Left renal cortex interstitium (tissue), 4 donors: ENCODE measurements at places on chromosomes 5 and 9.

- no peak for DNase-seq
Measured at GRCh38 chr9:124254261-124254682, 3.5 kb upstream of the NEK6 start.

DNA sequence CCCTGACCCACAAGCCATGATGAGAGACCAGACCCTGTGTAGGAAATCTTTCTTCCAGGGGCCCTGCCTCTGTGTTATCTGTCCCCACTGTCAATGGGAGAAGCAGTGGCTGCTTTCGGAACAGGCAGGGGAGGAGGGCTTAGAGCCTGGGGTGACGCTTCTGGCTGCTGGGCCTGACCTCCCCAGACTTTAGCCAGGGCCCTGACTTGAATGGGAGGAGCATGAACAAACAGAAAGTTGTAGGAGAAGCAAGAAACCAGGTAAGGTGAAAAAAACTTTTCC lies 12.2 kb upstream of the GPX3 start:
- DNase-seq = no peak

GRCh38 chr5:5080790-5081189 lies 59.3 kb upstream of the ADAMTS16 start:
- DNase-seq = no peak

GRCh38 chr9:110316261-110317075 lies 21.2 kb downstream of the TXNDC8 start:
- no peak for DNase-seq

DNA sequence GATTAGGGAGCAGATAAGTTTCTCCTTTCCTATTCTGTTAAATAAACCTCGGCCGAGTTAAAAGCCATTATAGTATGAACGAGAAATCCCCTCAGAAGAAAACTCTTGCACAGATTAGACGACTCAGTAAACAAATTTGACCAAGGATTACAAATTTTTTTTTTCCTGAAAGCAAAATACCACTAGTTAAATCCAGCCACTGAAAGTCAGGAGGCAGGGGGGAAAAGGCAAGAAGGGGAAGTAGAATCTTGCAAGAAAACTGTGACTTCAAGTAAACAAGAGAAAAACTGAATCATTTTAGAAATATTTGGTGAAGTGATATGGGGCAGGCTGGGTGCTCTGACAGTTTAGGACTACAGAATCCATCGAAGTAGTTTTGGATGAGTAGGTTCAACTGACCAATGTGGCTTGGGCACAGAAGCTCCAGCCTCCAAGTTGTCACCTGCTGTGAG lies 251.0 kb downstream of the DENND1A start:
- no peak for DNase-seq

DNA sequence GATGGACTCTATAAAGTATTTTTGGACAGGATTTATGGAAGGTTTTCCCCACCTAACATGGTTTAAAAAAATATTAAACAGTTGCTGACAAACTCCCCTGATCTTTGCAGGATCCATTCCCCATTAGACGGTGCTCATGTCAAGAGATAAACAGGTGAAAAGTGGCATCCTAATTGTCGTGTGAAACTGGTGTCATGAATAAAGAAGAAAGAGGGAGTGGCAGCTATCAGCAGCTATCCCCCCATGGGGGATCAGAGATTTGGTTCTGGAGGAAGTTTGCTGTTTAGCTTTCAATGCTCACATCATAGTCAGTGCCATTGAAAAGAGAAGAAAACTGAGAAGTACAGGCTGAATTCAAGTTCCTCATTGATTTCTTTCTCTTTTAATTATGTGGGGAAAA lies 329.3 kb upstream of the BRINP1 start:
- DNase-seq = no peak

DNA sequence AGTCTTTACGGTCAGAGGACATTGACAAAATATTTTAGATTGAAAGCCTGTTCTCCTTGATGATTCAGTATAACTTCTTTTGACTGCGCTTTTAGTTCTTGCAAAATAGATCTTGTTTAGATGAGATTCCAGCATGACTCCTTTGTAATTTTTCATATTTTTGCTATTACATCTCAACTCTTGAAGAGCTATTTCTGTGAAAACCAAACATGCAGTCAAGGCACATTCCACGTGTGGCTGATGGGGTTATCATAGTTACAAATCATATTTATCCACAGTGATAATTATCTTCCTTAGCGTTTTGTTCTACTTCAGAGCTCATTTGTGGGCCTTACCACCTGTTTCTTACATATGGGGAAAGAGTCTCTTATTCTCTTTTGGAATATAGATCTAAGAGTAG lies 238.8 kb upstream of the DMRT1 start:
- no peak for DNase-seq

GRCh38 chr5:81884871-81885270 lies 87.0 kb upstream of the ATG10 start:
- no peak for DNase-seq

DNA sequence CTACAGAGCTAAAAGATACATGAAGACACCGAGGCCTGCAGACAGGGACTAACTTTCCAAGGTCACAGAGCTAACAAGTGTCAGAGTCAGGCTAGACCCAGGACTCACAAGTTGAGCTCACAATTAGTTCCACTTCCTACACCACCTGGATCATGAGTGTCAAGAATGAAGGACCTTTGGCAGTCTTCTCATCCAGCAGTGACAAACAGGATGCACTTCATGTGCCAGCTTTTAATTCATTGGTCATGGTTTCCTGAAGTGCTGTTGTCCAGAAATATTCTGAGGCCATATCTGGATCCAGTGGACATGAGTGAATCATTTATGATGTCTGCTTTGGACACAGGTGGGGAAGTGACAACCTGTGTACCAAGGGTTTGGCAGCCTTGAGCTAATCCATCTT lies 77.4 kb downstream of the KCNIP1 start:
- DNase-seq = no peak

DNA sequence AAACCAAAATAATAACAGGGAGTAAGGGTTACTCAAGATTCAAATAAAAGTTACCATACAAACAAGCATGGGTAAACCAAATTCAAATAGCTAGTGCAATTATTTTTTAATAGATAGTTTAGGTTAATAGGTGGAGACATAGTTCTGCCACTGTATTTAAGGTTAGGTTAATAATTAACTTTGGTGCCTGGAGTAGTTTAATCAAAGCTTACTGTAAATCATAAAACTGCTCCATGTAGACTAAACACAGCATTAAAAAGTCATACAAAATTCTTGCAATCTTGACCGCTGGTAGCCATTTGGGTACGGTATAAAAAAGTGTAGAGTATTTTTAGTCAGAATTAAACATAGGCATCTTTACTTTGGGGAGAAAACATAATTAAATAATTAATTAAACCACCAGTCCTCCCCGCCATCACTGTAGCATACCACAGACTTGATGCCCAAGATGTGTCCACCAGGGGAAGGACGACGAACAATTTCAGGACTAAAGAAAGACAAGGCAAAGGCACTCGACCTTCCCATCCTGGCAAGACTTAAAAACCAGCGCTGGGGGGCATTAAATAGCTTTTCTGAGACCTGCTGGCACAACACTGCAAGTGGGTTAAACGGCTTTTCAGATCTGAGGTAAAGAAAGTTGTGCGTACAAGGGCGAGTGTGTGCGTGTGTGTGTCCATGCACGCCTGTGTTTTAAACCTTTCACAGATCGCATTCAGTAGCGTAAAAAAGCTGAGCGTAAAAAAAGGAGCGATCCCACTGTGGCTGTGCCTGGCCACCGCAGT lies 2.9 kb downstream of the SEMA6A start:
- DNase-seq = peak; percentile 18

GRCh38 chr5:50672663-50673062 lies 6.2 kb downstream of the PARP8 start:
- no peak for DNase-seq

DNA sequence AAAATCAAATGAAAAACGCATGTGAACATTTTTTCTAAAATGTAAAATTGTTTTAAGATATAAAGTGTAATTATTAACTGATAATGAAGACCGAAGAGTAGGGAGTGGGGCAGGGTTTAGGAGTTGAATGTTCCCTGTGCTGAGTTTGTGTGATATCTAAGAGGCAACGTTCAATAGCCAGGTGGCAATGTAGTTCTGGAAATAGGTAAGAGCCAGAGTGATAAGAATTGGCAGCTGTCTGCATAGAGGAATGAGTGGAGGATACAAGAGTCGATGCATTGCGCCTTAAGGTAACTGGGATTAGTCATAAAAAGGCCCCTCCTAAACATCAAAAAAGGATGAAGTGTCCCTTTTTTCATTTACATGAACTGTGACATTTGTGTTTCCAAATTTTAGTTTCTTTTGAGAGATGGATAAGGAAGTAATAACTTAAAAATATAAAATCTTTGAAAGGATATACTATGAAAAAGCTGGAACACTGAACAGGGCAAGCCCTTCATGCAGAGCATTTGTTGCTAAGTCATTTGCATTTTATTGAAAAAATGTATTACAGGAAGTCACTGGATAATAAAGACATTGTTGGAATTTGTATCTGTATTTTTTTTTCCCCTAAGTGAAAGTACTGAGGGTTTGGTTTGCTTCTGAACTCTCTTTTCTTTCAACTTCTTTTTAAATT lies 659.3 kb downstream of the ACTL7B start:
- no peak for DNase-seq

DNA sequence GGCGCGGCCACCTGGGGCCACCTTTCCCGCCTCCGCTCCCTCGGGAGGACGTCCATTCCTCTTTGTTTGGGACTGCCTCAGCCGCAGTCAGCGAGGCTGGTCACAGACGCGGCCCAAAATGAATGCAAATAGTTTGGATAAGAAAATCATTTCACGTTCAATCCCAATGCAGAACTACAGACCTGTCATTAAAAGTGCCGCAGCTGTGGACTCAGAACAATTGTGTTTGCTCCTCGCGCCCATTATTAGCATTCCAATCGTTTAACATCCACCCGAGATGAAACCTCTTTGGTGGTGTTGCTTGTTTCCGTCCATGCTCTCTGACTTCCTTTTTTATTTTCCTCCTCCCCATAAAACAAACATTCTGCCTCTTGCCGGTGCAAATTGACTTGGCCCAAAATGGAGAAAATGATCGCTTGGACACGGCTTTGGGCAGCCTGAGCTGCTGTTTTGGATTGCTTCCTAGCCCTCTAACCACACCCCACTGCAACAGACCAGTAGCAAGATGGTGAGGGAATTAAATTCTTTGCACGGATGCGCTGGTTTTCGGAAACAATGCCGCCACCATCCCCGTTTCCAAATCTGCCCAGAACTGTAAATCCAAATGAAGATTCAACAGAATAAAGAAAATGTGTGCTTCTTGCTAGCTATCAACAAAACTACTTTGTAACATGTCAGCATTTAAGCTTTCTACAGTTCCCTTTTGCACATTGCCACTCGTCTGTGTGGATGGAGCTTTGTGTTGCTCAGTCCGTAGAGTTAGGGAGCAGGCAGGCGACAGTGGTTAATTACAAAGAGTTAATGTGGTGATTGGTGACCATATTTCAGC lies 784 bp downstream of the NLN start:
- DNase-seq = peak; percentile 48

DNA sequence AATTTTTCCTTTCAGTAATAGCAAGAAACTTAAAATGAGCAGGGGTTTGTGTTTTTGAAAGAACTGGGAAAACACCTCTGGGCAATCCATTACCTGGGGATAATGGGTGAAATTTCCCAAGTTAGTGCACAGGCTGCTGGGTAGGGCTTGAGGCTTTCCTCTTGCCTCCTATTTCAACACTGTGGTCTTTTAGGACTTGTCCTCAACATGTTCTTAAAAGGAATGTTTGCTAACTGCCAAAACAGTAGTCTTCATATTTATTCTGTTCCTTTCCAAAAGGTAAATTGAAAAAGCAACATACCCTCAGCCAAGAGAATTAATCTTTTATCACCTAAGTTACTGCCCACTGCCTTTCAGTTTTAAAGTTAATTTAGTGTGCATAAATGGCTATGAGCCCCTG lies 158.3 kb upstream of the CCDC152 start:
- no peak for DNase-seq

DNA sequence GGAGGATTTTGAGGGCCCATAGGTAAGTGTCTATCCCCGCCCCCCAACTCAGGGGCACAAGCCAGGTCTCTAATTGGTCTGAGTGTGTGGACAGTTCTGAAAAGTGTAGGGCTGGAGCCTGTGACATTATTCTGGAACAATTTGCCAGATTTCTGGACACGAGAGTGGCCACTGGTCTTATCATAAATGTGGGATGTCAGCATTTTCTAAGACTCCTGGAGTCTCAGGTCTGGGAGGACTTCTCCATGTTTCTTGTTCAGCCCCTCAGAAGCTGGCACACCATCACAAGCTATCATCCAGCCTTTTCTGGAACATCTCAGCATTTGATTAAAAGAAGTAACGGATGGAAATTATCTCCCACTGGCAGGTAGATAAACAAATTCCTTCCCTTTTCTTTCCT lies 141.4 kb downstream of the SEC61B start:
- DNase-seq = no peak

GRCh38 chr5:106862450-106863193 lies 808.1 kb downstream of the EFNA5 start:
- DNase-seq = no peak

DNA sequence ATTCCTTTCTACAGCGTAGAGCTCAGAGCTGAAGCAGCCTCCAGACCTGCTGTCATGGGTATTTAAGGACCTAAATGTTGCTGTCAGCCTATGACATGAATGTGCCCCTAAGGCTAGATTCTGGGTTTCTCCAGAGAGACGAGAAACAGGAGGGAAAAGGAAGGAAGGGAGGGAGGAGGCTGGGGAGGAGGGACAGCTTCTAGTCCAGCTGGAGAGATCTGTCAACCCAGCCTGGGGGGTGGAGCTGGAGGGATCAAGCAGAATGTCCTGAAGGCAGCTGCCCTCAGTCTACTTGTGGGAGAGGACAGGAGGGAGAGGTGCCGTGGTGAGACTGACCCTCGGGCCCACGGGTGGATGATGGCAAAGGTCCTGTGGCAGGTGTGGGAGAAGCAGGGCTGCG lies 1.1 kb upstream of the DBH start:
- no peak for DNase-seq

DNA sequence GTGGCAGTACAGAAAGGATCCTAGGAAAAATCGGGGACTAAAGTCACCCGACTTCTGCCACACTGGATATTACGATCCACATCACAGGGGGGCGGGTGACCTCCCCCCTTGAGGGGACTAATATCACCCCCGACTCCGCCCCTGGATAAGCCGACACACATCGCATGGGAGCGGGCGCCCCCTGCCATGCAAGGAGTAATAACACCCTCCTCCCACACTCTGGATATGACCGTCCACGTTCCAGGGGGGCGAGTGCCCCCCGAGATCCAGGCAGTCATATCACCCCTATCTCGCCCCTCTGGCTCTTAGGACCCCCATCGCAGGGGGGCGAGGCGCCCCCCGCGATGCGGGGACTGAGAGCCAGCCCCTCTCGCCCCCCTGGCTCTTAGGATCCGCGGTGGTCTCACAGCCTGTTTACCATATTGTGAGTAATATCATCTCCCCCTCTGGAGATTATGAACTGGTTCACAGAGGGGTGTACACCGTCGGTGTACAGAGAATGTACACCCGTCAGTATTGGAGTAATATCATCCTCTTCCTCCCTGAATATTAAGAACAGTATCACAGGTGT lies 423.0 kb downstream of the DIRAS2 start:
- no peak for DNase-seq

DNA sequence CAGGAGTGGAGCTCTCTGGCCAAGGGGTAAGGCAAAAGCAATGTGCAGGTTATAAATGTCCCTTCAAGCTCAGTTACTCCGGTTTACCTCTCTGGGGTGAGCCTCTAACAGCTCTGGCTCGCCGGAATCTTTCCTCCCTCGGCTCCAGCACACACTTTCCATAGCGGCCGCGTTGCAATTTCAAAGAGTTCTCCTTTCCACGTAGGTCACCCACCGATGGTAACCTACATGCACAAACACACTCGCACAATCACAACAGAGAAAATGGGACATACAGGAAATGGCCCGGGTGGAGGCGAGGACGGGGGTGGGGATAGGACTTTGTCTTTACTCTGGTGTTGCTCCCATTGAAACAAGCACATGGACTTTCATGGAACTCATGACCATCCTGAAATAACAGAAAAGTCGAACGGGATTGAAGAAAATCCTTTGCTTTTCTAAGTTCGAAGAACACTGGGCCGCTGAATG lies 1.2 kb downstream of the LHFPL2 start:
- DNase-seq = no peak
